A172 (cell line): ENCODE measurements at places on chromosomes 2 and 18.

- peak; percentile 67 for DNase-seq
Measured at GRCh38 chr2:237474931-237475703, 11.9 kb upstream of the MLPH start.

DNA sequence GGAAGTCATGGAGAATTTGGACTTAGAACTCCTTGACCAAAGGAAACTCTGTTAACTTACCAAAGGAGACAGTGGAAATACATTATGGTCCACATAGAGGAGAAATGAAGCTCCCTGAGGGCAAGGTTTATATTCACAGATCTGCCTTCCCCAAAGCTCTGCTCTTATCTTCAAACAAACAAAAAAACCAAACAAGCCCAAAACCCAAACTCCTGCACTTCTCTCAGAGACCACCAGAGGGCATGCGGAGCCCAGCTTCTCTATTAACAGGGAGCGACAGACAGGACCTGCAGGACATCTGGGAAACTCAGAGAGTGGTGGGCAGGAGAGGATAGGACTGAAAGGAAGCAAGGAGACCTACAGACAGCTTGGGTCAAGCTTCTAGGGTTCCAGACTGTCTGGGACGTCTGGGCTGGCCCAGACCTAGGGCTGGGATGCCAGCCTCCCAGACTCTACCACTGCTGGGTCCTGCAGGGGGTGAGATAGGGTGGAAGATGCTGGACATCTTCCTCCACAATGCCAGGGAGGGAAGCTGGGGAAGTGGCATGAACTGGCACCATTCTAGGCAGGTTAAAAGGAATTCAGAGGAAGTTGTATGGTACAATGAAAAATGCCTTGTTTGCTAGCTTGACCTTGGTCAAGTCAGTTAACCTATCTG is 4.0 kb upstream of the WNT10A start:
- peak; percentile 71 for DNase-seq

DNA sequence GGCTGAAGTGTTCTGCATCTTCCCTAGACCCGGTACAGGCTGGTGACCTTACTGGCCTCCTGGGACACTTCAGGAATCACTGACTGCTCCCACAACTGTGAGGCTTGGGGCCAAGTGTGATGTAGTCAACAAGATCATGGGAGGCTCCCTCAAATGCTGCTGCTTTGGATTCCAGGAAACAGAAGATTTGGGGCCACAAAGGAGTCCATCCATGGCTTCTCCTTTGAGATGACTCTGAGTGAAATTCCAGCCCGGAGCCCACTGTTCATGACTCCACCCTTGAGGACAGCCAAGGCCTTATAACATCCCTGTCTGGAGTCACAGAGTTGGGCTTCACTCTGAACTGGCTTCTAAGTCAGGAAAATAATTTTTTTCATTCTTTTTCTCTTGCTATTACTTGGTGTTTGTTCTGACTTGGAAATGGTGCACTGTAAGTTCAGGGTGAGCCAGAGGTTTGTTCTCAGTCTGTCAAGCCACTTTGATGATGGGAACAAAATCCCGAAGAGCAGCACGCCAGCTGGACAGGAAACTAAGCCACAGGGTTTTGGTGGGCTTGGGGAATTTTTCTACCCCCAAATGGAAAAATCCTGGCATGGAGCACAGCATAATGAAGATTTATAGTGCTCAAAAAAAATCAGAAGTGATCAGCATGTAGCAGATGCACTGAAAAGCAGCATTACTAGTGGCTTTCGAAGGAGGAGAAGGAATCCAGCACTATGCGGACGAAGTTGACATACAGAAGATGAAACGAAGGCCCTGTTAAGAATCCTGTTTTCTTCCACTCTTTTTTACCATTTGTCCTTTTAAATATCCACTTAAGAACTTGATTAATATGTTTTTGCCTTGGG is 98.1 kb upstream of the ZFP36L2 start:
- DNase-seq = no peak

- DNase-seq = no peak
Measured at GRCh38 chr2:170362313-170362870, 184.4 kb downstream of the MYO3B start.

DNA sequence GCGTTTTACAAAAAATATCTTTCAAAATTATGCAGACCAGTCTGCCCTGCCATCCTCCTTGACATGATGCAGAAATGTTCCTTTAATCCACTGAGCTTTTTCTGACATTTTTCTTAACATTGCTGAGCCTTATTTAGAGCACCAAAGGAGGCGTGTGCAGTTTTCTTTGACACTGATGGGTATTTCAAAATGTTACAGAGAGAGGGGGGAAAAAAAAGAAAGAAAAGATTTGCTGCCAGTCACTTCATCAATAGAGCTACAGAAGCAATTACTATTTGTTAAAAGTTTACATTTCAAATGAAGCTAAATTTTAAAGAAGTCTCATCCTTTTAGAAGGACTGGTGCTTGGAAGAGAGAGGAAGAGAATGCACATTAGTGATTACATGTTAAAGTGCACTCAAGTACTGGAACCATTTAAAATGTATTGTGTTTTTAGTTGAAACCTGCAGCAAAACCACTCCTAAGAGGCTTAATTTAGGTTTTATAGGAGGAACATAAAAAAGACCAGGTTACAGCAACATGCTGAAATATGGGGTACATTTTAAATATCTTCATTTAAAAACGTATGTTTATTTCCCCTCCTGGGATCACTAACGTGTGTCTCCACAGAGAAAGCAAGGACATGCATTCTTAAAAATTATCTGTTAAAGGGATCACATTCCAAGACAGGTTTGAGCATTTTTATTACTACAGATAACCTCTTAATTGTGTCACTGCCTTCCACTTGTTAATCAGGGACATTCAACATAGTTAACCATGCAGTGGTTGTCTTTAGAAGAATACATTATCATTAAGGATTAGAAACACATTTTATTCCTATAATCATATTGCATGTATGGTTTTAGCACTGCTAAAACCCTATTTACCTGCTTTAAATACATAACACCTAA is 258.4 kb downstream of the MEIS1 start:
- DNase-seq = no peak

DNA sequence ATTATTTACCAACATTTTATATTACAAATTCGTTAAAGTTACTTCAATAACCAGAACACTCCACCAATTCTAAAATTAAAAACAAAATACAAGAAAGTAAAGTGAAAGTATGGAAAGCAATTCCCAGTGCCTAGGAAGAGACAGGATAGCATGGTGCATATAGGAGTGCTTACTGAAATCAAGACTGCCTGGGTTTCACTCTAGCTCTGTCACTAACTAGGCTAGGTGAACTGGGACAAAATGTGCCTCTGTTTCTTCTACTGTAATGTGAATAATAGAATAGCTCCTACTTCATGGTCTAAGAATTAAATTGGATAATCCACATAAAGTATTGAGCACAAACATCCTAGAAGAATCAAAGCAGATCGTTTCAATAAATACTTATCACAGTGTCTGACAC is 22.6 kb downstream of the STK17B start:
- DNase-seq = no peak

DNA sequence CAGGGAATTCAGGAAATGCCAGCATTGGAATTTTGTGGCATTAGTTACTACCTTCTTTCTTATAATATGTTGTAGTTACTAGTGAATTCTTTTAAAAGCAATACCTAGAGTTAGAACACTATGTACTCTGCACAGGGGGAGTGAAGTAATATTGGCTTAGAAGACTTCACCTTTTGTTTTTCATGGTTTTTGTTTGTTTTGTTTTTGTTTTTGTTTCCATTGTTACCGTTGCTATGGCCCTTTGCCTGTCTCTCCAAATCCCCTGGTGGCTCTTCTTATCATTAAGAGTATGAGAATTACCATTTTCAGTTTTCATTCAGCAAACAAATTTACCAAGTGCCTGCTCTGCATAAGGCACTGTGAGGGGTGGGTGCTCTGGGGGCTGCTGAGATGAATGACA is 160.1 kb downstream of the HAUS1 start:
- DNase-seq = no peak

GRCh38 chr2:231347638-231348037 is 47.9 kb upstream of the B3GNT7 start:
- no peak for DNase-seq

GRCh38 chr2:185278761-185279160 is 459.8 kb upstream of the FSIP2 start:
- no peak for DNase-seq

DNA sequence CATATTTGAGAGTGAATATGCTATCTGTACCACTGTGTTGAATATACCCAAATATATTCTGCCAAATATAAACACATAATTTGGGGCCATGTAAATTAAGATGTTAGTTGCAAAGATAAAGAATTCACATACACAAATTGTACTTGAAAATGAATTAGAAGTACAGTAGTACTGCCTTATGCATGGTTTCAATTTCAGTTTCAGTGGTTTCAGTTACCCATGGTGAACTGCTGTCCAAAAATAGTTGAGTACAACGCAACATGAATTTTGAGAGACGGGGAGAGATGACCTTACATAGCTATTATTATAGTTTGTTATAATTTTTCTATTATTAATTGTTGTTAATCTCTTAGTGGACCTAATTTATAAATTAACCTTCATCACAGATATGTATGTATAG is 1313.0 kb upstream of the FAM98A start:
- DNase-seq = no peak

GRCh38 chr18:65706646-65707045 is 44.2 kb upstream of the CDH7 start:
- no peak for DNase-seq

DNA sequence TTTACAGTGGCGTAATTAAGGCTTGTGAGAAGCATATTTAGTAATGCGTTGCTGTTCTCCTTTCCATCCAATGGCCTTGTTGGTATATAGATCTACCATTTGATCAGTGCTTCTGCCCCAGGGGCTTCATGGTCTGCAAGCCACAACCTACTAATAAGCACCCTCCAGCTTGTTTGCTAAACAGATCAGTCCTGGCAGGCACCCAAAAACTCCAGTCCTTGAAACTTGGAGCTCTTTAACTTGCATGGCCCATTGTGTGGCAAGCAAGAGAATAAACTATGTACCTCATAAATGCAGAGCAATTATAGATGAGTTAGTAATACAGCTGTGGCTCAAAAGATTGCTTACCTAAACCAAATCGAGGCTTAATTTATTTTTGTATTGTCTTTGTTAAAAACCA is 158.5 kb downstream of the FTCDNL1 start:
- DNase-seq = no peak
